ENCODE measurements at places on chromosomes 5 and 9.

DNA sequence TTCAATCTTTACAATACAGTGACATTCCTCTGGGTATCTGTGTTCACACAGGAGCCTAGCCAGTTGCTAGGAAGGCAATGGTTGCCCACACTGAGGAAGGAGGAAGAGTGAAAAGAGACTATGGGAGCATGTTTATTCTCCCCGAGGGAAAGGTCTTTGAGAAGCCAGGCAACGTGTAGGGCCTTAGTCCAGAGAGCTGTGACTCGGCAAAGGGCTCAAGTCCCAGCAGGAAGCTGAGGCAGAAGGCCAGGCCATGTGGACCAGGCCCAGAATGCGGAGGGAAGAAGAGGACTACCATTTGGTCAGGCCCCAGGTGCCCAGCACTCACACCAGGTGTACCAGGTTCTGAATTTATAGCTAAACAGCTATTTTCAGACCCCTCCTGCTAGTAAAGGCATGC lies 136.6 kb upstream of the DMAC1 start:
- no peak for DNase-seq

- DNase-seq, result no peak
Observed at GRCh38 chr9:20925256-20926045, 106.0 kb downstream of the HACD4 start.

- DNase-seq, result no peak
Observed at GRCh38 chr5:176534640-176535039, 2.6 kb downstream of the RNF44 start.

GRCh38 chr5:129392681-129393080 lies 67.4 kb upstream of the ADAMTS19 start:
- no peak for DNase-seq

DNA sequence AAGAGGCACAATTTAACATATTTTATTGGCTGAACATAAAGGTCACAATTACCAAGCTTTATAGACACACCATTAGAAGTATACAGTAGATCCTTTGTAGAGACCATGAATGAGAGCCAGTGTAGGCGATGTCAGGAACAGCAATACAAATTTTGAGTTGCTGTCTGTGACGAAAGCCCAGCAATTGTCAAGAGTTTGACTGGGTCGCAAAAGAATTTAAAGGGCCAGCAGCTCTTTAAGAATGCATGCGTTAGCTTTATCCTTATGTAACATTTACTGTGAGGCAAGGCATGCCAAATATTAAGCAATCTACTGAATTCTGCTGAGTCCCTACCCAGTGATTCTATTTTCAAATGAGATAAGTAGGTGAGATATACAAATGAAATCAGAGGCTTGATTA lies 236.9 kb downstream of the ARRDC3 start:
- DNase-seq, result no peak
